ENCODE measurements at places on chromosomes 5 and 9. TPM values are rescaled to one million over a fixed set of nuclear protein-coding genes. Genes with fewer than 3 reads are reported as not detected.
A peak's percentile ranks its signal among the peaks of the same experiment; 100 is the strongest.

- H3K27me3 ChIP-seq, result no peaks in the 10 kb centered on the region
- H3K36me3 ChIP-seq, result no peaks in the 10 kb centered on the region
- peak within 1 kb of the TSS; percentile 98 for H3K27ac ChIP-seq
Measured at GRCh38 chr5:150412319-150413175, at the start of gene CD74. CD74 (minus strand) TSS chr5:150412910; CDS start chr5:150412749, 161 bp downstream.

DNA sequence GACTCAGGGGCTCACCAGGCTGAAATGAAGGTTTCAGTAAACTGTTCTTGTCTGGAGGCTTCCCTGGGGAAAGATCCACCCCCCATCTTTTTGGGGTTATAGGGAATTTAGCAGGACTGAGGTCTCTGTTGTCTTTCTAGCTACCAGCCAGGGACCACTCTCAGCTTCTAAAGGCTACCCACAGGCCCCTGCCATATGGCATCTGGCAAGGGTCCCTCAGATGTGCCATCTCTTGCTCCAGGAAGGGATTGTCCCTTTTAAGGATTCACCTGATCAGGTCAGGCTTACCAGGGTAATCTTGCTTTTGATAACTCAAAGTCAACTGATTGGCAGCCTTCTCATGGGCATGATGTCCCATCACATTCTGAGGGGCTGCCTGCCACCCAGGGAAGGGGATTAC is 65.0 kb downstream of the NSUN2 start:
- no peak for DNase-seq
- H3K27me3 ChIP-seq, result no peaks in the 10 kb centered on the region
- no peak overlapping the region for H3K27ac ChIP-seq
- H3K36me3 ChIP-seq, result no peaks in the 10 kb centered on the region
- H3K4me3 ChIP-seq, result no peak overlapping the region

DNA sequence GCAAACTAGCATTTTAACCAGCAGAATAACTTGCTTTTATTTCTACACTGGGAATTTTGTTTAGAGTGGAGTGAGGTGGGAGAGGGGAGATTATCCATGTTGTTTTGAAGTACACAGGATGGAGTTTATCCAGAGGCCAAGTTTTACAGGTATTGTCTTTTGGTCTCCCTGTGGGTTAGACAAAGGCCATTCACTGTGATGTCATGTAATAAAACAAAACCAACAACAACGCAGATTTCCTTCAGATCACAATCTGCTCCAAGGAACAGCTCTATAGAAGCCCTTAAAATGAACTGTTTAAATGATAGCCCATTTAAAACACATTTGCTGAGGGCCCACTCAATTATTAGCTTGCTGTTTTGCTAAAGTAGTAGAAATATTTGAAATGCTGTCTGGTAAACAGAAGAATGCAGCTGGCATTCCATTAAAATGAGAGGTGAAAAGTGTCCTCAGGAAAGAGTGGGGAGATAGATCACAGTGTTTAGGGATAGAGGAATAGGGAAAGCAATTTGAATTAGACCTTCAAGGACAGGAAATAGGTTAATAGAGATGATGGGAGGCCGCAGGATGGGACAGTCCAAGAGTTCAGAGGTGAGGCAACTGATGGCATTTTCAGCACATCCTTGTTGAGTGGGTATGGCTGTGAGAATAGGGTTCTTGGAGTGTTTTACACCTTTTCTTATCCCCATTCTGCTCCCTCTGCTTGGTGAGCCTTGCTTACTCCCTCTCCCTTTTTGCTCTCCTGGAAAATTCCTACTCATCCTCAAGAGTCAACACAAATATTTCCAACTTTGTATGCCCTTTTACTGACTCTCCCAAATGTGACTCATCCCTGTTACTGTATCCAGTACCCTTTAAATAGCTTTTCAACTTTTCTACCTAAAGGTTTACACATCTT is 140.1 kb upstream of the NR3C1 start:
- no peaks in the 10 kb centered on the region for H3K27me3 ChIP-seq
- no peaks in the 10 kb centered on the region for H3K36me3 ChIP-seq
- H3K4me3 ChIP-seq, result no peak overlapping the region
- no peak for DNase-seq

DNA sequence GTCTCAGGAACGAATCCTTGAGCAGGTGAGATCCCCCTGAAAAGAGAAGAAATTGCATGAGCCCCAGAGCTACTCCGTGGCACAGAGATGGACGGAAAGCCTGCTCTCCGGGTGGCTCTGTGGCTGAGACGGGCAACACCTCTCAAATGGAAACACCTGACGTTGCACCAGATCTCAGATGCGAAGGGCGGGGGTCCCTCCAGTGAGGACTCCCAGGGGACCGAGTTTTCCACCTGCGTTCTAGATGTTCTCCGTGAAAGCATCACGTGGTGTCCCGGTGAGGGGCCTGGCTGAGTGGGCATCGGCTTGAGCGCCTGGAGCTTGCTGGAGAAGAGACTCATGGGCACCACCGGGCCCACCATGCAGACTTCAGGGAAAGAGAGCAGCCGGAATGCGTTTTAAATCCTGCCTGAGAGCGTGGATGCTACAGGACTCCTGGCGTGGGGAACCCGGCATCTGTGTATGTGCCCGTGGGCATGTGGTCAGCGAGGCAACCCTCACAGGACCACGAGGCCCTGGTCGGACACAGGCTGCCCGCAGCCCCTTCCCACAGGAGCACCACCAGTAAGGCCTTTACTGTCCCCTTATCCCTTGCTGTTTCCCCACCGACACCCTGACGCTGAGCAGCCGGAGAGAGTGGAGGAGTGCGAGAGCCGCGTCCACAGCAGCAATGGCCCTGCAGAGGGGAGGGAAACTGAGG is 378.4 kb upstream of the IRX4 start:
- DNase-seq, result no peak
- H3K27ac ChIP-seq, result no peak overlapping the region
- H3K4me3 ChIP-seq, result no peak overlapping the region

GRCh38 chr9:72945391-72945790 is 7.5 kb downstream of the ALDH1A1 start:
- H3K27me3 ChIP-seq, result no peaks in the 10 kb centered on the region
- no peaks in the 10 kb centered on the region for H3K36me3 ChIP-seq
- H3K27ac ChIP-seq, result no peak overlapping the region
- H3K4me3 ChIP-seq, result no peak overlapping the region
- H3K4me1 ChIP-seq, result peaks cover 34% of the 10 kb centered on the region

DNA sequence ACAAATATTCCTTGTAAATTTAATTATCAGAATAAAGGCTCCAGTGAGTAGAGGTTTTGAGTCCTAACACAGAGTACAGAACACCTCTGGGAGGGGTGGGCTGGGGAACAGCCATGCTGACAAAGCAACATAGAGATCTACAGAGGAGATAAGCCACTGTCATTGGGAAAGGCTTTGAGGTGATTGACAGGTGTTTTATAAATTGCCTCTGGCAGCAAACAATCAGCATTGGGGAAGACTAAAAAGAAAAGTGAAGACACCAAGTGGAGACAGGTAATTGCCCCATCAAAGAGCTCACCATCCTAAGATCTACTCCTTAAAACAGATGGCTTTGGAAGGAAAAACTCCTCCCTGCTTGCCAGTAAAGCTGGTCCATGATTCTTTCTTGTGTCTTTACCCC is 189.7 kb upstream of the TLE4 start:
- no peak overlapping the region for H3K27ac ChIP-seq
- no peaks in the 10 kb centered on the region for H3K36me3 ChIP-seq
- H3K27me3 ChIP-seq, result no peaks in the 10 kb centered on the region
- no peak for DNase-seq
- H3K4me3 ChIP-seq, result no peak overlapping the region

Gene RUSC2
- 33.0 TPM for total RNA-seq

Measured in adrenal gland (tissue), 19 donors.